ENCODE measurements at places on chromosomes 4 and X.

DNA sequence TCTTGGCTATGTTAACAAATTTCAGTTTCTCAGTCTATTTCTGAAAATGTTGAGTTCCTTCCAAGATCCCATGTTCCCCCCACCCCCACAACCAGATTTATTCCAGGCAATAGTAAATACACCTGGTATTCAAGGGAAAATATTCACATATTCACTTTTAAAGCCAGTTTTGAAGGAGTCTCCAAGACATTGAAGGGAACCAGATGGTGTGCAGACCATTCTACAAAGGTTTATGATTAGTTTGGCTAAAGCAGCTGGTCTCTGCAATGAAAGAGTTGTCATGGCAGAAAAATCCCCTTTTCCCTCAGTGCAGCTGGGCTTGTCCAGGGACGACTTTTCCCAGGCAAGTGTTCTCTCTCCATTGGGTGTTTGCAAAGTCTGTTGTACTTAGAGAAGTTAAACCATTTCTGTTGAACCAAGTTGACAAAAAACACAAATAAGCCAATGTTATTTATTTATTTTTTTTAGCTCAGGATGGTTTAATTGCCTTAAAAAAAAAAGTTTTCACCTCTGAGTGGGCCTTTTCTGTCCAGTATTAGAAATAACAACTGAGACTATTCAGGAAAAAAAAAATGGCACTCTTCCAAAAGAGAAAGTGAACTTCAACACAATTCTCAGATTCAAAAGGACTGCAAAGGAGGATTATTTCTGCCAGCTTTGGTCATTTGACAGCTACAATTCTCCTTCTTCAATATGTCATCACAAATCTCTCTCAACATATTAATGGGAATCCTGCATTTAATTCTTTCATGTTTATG is 410.6 kb downstream of the IL1RAPL1 start:
- no peak for DNase-seq

DNA sequence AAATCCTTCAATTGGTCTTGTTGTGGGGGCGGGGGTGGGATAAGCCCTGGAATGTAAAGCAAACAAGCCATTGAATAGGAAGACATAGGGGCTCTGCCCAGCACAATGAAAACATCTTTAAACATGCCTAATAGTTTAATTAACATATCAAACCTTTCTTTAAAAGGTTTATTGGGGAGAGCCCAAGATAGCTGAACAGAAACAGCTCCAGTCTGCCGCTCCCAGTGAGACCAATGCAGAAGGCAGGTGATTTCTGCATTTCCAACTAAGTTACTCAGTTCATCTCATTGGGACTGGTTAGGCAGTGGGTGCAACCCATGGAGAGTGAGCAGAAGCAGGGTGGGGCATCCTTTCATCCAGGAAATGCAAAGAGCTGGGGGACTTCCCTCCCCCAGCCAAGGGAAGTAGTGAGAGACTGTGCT is 327.2 kb upstream of the CNKSR2 start:
- DNase-seq, result no peak

- no peak for DNase-seq
Observed at GRCh38 chr4:14871676-14872430, 130.4 kb upstream of the CPEB2 start.

- DNase-seq, result no peak
Observed at GRCh38 chr4:114509340-114509739, 89.3 kb upstream of the UGT8 start.

- no peak for DNase-seq
Observed at GRCh38 chr4:69089388-69089787, 6.9 kb upstream of the UGT2B7 start.

DNA sequence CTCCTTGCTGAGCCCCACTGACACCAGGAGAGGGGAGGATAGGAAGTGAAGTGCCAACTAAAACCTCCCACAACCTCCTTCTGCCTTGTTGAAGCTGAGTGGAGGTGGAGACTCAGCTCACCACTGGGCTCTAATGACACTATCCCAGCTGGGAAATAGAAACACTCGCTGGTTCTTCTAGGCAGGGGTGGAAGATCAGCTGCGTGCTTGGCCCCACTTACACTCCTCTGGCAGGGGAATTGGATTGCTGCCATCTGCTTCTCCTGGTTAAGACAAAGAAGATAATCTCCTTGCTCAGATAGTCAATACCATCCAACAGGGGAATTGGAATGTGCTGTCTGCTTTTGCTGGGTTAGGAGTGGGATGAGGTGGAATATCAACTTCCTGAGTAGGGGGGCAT is 392.5 kb downstream of the ZNF674 start:
- DNase-seq, result no peak

GRCh38 chrX:41300758-41301437 is 33.1 kb upstream of the DDX3X start:
- DNase-seq, result no peak

DNA sequence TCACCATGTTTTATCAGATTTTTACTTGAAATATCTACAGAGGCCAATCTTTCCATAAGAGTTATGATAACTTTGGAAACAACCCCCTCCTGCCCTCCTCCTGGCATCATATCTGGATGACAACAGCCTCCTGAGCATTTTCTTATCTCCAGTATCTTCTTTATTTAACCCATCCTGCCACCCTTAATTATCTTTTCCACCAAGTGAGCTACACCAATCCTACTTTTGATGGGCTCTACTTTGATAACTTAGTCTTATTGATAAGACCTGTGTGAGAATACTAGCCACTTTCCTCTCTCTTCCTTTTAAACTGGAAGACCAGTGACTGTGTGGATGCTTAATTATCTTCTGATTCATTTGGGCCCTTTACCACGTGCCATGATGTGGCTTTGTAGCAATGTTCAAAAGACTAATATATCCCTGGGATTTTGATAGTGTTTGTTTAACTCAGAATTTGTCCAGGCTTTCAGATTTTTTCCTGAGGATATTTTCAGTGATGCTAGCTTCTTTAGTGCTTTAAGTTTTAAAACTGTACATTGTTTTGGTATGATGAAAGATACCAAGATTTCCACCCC is 330.1 kb upstream of the GIMD1 start:
- DNase-seq, result no peak

- no peak for DNase-seq
Observed at GRCh38 chr4:1266881-1267763, 18.2 kb upstream of the CTBP1 start.

DNA sequence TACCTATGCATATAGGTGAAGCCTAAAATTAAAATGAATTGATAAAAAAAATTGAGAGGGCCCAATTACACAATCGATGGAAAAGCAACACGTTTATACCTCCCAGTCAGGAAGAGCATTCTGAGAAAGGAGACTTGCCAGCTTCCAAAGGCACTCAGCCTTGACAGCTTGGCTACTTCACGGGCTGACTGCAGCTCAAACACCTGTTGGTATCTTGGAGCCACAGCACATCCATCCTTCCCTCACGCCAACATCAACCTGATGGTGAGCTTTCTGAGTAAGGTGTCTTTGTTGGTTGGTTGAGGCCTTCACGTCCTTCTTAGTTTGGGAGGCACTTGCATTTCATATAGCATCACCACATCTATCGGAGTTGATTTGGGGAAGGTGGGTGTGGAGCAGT is 598.9 kb upstream of the DIPK2B start:
- no peak for DNase-seq

Measured in ureter (tissue), 1 donor.